ENCODE measurements at places on chromosomes 3 and 15. TPM values are rescaled to one million over a fixed set of nuclear protein-coding genes. Genes with fewer than 3 reads are reported as not detected.

GAP43 gene
- total RNA-seq: not detected

UBAP1L gene
- total RNA-seq: 3.3 TPM

GRCh38 chr15:74535388-74536084 lies 5.5 kb upstream of the ARID3B start:
- DNase-seq: no peak

DNA sequence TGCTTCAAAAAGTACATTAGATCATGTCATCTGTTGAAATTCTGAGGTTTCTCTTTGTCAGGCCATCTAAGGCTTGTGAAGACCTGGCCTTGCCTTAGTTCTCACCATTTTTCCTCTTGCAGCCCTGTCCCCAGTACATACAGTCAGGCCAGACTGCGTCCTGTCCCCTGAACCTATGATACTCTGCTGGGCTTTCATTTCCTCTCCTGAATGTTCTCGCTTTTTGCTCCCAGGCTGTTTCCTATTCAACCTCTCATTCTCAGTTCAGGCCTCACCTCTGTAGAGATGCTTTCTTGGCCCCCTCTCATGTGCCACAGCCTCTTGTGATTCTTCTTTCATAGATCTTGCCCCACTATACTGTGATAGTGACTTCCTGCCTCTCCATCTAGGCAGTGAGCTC lies 648.8 kb upstream of the KCNMB2 start:
- DNase-seq: no peak

DNA sequence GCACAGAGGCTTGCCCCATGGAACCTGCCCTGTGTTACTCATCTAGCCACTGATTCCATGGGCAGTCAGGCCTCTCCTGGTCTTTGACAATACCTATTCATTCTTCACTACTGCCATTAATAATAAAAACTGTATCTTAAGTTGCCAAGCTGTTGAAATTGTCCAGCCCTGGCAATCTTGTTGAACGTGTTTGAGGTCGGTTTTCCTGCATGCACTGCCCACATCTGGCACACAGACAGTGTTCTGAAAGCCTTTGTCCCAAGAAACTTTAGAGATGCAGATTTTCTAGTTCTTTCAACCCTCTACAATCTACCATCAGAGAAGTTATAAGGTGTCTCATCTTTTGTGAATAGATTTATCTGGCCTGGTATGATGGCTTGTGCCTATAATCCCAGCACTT lies 567.2 kb upstream of the NECTIN3 start:
- DNase-seq: no peak

DNA sequence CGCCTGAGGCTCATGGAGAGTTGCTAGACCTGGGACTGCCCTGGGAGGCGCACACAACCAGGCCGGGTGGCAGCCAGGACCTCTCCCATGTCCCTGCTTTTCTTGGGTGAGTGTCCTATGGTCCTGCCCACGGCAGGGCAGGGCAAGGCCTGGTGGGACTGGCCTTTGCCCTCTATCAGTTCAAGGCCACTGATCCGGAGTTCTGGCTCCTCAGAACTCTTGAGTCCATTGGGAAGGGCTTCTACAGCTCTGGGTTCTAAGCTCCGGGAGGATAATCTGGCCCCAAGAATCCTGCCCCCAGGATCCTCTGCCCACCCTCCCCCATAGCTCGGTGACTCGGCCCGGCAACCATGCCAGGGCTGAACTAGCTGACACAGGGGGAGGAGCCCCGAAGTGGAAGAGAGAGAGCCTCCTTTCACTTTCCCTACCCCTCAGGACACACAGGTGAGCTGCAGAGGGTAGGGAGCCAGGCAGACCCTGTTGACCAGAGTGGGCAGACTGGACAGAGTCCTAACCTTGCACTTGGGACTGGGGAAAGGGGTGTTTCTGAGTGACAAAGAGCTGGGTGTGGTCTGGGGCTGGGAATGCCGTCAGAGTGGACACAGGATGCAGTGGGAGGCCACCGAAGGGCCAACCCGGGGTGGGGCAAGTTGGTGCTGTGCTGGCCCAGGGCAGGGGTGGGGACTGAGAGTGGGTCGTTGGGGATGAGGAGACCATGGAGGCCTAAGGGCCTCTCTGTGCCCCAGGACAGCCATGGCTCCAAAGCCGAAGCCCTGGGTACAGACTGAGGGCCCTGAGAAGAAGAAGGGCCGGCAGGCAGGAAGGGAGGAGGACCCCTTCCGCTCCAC lies 664 bp downstream of the PARP3 start:
- peak; percentile 82 for DNase-seq

DNA sequence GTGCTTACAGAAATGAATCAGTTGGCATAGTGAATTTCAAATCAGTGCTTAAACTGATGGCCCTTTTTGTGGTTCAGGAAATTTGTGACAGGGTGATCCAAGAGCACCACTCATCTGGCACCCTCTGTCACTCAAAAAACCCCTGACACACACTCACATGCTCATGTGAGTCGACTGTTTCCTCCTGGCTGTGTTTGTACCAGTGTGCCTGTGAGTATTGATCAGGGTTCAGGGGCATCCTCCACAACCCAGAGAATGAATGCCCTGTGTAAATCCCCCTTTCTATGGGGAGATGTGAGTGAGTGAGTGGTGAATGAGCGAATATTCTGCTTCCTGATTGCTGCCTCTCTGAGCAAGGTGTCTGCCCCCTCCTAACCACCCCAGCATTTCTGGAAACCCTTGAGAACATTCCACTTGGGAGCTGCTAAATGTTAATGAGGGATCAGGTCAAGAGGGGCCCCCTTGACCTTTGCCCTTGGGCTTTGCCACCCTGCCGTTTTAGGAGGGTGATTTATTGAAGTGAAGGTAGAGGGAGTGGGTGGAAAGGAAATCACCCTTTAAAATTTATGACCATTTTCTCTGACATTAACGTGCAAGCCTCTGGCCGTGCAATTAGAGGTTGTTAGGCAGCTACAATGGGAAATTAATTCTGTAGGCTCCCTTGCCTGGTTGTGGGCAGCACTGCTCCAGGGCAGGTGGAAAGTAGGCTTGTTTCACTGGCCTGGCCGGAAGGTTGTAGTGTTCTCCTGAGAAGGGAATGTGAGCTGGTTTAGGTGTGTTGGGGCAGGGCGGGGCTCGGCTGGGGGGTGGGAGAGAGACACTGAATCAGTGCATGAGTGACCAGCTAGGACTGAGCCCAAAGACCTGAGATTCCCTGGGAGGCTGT lies 87.2 kb downstream of the SLCO3A1 start:
- no peak for DNase-seq

DNA sequence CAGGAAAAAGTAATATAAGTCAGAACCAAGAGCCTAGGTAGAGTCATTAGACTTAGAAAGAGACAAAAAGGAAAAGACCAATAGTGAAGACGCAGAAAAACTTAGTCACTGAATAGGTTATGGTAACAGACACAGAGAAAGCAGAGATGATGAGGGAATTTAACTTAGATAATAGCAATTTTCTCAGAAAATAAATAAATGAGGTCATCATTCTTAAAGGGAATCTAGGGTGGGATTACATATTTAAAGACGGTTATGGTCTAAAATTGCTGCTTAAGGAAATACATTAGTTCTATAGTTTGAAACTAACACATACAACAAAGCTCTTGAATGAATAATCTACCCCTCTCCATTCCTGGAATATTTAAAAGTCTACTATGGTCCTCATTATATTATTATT lies 59.4 kb downstream of the UBR1 start:
- no peak for DNase-seq

DNA sequence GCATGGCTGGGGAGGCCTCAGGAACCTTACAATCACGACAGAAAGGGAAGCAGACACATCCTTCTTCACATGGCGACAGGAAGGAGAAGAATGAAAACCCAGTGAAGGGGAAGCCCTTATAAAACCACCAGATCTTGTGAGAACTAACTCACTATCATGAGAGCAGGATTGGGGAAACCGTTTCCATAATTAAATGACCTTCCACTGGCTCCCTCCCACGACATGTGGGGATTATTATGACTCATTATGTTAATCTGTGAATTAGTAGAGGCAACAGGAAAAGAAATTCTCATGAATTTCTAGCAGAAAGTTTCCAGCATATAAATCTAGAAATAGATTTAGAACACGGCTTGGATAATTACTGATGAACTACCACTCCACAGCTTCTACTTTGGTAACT lies 937.3 kb downstream of the ROBO1 start:
- no peak for DNase-seq

GRCh38 chr15:55740359-55740878 lies 2.5 kb downstream of the PRTG start:
- DNase-seq: no peak

DNA sequence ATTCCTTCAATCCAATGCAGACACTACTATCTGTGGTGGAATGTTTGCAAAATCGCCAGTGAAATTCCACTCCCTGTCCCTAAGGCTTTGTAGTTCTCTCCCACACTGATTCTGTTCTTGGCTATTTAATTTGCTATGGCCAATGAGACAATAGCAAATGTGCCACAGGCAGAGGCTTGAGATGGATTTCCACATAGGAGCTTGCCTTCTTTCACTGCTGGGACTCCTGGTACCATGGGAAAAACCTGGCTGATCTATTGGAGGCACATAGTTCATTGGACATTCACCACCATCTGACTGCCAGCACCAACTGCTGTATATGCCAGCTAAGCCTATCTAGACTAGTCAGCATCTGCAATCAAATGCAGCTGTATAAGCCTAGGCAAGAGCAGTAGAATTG lies 103.8 kb downstream of the NR1D2 start:
- no peak for DNase-seq

DNA sequence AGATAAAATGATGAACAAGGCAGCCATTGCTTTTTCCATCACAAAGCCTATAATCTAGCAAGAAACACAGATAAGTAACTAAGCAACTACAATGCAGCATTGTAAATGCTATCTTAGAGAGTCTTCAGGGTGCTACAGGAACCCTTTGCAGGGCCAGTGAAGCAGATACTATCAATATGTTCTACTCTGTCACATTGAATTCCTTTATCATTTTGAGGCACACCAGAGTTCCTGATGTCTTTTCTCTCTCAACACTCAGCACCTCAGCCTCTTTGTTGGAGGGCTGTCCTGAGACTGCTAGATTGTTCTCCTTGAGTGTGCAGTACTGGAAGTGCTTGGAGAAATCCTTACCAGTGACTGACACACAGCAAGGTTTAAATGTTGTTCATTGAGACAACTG lies 107.4 kb upstream of the MRPL3 start:
- DNase-seq: no peak

ABI3BP gene
- 18.2 TPM for total RNA-seq

DNA sequence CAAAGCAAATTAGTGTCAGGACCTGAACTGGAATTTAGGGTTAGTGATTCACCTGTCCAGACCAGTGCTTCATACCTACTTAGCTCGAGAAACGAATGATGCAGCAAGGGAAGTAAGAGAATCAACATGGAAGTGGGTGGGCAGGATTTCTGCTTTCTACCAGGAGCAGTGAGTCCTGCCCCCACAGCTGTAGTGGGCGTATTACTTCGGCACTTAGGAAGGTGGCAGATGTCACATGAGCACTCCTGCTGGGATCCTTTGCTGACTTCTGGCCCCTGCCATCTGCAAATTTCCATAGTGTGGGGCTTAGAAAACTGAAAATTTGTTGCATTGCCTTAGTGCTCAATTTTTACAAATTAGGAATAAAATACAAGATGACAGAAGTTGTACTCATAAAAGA lies 31.2 kb downstream of the RYR3 start:
- DNase-seq: no peak

DNA sequence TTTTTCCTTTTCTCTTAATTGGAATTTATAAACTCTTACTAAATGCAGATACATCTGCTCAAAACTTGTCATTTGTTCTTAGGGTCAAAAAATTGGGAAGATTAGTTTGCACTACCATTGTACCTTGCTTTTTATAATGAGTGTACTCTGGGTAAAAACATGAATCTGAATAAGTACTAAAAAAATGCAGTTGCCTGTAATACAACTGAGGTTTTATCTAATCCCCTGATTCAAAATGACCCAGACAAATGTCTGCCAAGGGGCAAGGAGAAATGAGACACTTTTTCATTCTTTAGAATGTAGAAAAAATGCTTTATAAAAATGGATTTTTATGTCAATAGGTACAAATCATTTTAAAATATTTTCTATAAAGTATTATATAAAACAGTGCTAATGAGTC lies 42.4 kb downstream of the RASA2 start:
- DNase-seq: no peak

DNA sequence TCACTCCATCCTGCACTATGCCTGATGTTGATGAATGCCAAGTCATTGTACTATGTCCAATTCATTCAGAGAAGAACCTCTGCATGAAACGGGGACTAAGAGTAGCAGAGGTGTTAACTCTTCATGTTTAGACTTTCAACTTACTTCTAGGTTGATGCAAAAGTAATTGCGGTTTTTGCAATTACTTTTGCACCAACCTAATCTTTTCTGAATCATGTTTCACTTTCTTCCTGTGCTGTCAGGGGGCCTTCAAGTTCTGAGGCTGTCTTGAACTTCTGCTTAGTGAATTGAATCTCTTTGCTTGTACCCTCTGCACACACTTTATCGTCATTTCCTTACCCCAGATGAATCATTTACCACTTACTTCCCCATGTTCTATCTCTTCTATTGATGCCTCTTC lies 636.2 kb downstream of the NAALADL2 start:
- DNase-seq: no peak

ZPLD1 gene
- total RNA-seq: not detected

- no peak for DNase-seq
Measured at GRCh38 chr3:20141316-20141715, 44.7 kb downstream of the SGO1 start.

DNA sequence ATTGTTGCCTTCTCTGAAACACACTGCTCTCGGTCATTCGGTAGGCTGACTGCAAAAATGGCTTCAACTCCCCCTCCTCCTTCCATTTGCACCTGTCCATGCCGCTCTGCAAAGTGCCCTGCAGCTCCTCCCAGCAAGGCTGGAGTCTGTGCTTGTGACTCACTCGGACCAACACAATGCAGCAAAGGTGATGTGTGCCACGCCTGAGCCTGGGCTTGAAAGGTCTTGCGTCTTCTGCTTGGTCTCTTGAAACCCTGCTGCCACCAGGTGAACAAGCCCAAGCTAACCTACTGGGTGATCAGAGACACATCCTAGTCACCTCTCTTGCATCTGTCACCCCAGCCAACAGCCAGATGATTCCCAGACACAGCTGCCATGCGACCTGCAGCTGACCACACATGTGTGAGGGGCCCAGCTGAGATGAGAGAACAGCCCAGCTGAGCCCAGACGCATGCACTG lies 71.1 kb downstream of the MGLL start:
- peak; percentile 52 for DNase-seq

HRH1 gene
- 1.7 TPM for total RNA-seq

LTF gene
- total RNA-seq: 12.4 TPM

MAGEF1 gene
- 12.1 TPM for total RNA-seq

FBXL2 gene
- total RNA-seq: 1.2 TPM

DCLK3 gene
- not detected for total RNA-seq

All from Peyer's patch (tissue), 4 donors.